ENCODE measurements at places on chromosomes 6 and 20.
A peak's percentile ranks its signal among the peaks of the same experiment; 100 is the strongest.

- no peak for DNase-seq
Measured at GRCh38 chr20:41538810-41539596, 79.2 kb downstream of the CHD6 start.

- DNase-seq: no peak
Measured at GRCh38 chr20:53742685-53743081, 149.0 kb upstream of the ZNF217 start.

DNA sequence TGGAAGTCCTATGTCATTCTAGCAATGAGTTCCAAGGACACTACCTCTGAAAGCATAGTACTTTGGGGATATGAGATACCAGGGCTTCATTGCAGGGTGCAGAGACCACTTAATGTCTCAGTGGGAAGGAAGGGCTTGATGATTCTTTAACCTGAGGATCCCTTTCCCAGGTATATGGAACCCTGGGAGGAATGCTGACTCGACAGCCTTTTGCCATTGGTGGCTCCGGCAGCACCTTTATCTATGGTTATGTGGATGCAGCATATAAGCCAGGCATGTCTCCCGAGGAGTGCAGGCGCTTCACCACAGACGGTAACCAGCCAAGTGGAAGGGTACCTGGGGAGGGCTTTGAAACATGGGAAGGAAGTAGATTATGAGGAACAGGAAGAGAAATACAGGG lies 4.2 kb downstream of the PSMB9 start:
- no peak for DNase-seq

DNA sequence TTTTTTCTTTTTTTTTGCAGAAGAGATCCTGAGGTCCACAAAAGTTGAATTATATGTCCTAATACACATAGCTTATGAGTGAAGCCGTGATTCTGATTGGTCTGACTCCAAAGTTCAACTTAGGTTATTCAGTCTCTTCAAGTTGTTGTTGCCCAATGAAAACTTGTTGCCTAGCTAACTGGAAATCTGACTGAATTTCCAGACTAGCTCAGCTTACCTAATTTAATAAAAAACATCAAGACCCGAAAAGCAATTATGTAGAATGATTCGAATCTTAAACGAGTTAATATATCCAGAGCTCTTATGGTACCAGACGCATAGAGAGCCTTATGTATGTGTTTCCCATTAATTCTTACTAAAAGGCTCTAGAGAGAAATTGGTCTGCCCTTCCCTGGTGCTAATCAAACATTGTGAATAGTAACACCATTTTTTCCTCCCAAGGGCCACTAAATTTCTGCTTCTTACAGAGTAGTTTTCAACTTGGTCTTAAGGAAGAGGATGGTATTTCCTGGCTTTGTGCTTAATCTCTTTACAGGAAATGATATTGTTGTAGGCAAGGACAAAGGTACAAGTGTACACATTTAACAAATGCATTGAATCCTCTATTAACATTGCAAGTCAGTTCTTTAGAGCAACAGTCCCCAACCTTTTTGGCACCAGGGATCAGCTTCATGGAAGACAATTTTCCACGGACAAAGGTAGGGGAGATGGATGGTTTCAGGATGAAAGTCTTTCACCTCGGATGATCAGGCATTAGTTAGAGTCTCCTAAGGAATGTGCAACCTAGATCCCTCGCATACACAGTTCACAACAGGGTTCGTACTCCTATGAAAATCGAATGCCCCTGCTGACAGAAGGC lies 107.9 kb downstream of the TSHZ2 start:
- DNase-seq: no peak

- DNase-seq: no peak
Measured at GRCh38 chr6:123456836-123457235, 179.9 kb downstream of the TRDN start.

DNA sequence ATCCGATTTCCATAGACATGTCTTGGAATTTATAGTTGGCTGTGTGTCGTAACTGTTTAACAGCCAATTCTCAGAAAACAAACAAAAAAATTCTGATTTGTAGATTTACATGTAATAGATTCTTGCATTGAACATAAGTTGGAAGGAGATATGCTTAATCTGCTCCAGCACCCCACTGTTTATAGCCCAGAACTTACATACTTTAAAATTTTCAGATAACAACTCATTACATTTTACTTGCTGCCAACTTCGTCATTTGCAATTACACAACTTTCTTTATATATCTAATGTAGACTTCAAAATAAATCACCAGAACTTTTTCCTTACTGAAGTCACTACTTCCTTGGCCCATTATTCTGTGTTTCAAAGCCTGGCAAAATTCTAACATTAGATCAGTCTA lies 472.3 kb upstream of the EYS start:
- DNase-seq: no peak

- no peak for DNase-seq
Measured at GRCh38 chr6:75946146-75946831, 126.2 kb downstream of the IMPG1 start.

- DNase-seq: no peak
Measured at GRCh38 chr6:141307309-141307998, 825.3 kb upstream of the GJE1 start.

- peak; percentile 46 for DNase-seq
Measured at GRCh38 chr20:34074101-34074760, 37.8 kb downstream of the EIF2S2 start.

- DNase-seq: no peak
Measured at GRCh38 chr6:166565084-166565967, 21.2 kb downstream of the RAMACL start.

DNA sequence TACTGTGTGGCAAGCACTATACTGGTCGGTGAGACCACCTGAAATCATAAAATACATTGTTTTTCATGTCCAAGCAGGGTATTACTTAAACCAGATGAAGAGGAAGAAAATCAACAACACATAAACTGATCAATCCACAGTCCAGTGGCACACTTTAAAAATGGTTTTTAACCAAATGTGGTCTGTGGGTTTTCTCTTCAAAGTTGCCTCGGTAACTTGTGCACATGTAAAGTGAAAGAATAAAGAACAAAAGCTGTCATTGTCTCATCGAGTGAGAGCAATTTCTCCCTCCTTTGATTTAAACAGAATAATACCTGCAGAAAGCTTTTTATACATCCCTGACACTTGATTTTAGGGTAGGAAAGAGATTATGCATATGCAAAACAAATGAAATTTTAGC lies 3.7 kb downstream of the FLRT3 start:
- no peak for DNase-seq

- DNase-seq: no peak
Measured at GRCh38 chr6:34161857-34162515, 16.1 kb upstream of the GRM4 start.

- no peak for DNase-seq
Measured at GRCh38 chr20:46563170-46563859, 12.9 kb upstream of the OCSTAMP start.

GRCh38 chr6:3874069-3874468 lies 24.9 kb downstream of the FAM50B start:
- no peak for DNase-seq

DNA sequence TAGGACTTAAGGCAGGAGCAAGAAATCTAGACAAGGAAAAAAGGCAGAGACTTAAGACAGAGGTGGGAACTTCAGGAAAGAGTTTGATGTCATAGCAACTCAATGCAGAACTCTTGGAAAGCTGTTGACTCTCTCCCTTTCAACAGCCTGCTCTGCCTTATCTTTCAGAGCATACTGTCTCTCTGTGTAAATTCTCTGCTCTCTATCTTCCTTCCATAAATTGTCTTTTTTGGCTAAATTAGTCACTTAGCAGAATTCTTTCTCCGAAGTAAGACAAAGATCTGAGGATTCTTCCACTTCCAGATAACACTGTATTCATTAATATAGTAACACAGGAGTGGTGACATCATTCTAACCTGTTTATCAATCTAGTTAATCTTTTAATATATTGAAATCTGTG lies 80.2 kb downstream of the PLG start:
- DNase-seq: no peak

- no peak for DNase-seq
Measured at GRCh38 chr20:9036593-9036992, 32.3 kb upstream of the PLCB4 start.

DNA sequence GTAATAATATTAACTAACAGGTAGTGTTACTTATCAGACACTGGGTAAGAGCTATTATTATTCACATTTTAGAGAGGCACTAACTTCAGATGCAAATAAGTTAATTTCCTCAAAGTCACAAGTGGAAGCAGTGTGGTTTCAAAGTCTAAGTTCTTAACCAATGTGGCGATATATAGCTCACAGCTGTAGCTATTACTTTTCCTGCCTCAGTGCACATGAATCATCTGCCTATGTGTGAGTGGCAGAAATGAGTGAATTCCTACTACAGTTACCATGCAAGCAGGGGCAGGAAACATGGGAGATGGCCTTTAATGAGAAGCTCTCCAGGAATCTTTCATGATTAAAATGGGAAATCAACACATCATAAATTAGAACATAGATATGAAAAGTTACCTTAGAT lies 126.2 kb upstream of the EYA4 start:
- no peak for DNase-seq

DNA sequence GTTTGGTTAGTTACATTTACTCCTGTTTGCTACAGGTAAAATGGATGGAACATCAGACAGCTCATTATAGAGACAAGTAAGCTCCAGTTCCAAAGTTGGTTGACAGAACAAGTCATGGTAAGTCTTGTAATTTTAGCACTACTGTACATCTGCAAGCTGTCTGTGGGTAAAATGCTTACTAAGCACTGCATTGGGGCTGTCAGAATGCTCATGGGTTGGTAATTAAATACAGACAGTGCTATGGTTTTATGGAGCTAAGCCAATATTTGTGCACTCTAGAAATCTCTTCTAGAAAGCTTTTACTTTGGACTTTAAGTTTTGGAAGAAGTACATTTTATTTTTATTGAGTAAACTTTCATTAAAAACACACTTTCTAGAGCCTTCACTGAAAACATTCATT lies 419.2 kb upstream of the MMS22L start:
- no peak for DNase-seq

DNA sequence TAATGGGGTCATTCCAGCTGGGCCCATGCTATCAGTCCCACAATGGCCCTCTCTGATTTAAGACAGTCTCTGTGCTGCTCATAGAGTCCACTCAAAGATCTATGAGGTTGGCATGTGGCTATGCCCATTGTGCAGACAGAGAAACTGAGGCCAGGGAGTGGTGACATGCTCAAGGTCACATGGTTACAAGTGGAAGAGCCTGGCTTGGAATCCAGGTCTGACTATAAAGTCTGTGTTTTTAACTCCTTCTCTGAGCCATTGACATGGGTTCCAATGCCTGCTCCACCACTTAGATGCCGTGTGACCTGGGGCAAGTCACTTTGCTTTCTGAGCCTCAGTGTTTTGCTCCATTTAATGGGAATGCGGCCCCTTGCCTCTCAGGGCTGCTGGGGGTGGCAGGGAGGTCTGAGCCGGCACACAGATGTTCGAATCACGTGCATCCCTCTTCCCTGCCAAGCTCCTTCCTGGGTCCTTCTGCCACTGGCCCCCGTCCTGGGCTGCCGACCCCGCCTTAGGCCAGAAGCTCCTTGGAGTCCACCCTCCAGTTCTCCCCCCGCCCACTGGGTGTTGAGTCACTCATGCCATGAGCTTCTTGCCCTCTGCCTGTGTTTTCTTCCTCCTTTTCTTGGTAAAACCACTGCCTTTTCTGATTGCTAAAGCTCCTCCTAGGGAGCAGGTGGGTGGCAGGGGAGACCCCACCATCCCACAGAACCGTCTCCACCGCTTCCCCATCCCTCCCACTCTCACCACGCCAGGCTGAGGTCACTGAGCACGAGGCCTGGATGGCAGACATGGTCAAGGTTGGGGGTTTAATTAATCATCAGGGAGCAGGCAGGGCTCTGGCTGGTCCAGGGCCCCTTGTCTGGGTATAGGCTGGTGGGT lies 35.7 kb downstream of the CEBPB start:
- peak; percentile 73 for DNase-seq

DNA sequence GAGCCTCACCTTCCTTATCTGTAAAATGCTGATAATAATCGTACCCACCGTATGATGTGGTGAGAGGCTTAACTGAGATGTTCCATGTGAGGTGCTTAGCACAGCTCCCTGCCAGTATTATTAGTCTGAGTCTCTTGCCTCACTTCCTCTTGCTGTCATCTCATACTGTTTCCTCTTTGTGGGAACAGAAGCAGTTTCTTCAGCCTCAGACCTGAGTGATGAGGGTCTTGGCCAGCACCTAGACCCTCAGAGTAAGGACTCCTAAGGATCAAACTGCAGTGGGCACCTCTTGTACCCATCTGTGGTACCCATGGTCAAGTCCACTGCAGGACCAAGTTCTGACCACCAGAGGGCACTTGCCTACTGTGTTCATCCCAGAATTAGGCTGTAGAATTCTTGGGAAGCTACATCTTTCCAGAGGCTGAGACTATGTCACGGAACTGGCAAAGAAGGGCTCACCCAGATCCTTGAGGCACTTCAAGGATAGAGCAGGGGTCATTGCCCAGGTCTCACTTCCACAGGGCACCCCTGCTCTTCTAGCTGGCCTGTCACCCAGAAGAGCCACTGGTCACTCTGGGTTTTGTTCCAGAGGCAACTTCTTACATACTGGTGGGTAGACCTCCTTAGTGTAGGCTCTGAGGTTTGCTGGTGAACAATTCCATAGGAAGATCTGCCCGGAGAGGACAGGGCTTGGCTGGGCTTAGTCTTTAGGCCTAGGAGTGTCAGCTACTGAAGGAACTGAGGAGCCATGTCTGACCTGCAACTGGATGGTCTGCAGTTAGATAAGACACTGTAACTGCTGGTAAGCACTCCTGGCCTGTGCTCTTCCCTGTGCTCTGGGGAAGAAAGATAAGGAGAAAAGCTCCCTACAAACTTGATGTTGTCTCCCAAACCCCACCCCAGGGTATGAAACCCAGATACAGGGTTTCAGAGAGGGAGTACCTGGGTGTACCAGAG lies 20.6 kb upstream of the SGK2 start:
- peak; percentile 70 for DNase-seq

DNA sequence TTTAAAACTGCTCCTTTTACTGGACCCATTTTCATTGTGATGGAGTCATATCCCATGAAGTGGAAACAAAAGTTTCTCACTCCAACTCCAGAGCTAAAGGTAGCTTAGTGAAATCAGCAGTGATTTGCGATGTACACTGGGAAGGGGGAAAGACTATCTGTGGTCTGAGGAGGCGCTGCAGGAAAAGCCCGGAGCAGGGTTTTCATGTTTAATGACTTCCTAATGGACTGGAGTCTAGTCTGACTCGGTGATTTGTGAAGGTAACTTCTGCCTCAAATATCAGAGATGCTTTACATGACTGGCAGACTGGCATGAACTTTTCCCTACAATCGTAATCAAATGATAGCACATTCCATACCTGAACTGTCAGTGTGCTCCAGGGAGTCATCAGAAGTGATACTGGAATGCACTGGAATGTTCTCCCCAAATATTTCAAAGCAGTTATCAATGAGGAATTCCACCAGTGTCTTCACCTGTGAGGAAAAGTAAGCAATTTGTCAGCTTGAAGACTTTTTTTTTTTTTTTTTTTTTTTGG lies 7.0 kb downstream of the TAGAP start:
- no peak for DNase-seq

GRCh38 chr20:23456409-23456808 lies 3.7 kb upstream of the CST11 start:
- DNase-seq: no peak
